ENCODE measurements at places on chromosomes 3 and 15.

DNA sequence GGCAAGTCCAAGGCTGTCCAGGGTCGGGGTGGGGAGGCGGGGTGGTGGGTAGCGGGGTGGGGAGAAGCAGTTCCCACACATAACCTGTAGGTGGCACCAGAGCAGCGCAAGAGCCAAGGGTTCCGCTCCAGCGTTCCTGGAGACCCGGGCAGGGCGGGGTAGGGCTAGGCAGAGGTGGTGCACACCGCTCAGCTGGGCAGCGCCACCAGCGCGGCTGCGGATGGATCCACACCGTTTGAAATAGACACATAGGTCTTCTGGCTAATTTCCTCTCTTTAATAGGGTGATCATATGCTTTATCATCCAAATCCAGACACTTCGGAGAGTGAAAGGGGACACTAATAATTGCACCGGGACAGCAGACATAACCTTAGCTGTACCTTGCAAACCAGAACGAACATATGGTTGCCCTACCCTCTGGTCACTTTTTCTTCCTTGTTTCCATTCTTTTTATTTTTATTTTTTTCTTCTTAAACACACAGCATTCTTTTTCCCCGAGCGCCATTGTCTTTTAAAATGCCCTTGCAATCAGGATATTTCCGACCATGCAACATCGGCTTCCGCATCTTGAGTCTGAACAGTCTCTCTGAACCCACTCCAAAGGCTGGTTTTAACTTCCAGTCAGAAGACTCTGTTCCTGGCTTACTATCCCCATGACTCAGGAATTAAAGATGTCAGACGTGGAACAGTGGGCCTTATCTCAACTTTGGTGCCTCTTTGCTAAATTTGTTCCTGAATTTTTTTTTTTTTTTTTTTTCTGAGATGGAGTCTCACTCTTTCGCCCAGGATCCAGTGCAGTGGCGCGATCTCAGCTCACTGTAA is 12.5 kb upstream of the ZSCAN2 start:
- DNase-seq, result peak; percentile 79

GRCh38 chr3:17088017-17088416 is 203.3 kb downstream of the PLCL2 start:
- DNase-seq, result no peak

DNA sequence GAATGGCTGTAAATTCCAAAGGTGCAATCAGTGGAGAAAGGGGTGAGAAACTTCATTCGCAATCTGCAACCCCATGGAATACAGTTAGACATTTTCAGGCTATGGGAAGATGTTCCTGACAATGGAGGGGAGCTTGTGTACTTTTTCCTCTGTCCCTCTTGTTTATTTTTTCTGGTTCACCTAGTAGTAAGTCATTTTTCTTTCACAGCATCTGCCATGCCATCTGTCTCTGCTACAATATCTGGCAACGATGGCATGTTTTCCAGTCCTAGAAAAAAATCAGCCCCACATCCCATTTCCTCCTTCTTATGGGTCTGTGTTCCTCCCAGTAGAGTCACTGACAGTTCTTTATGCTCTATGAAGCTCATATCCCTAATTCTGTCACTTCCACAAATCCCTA is 76.0 kb downstream of the SSR3 start:
- no peak for DNase-seq

DNA sequence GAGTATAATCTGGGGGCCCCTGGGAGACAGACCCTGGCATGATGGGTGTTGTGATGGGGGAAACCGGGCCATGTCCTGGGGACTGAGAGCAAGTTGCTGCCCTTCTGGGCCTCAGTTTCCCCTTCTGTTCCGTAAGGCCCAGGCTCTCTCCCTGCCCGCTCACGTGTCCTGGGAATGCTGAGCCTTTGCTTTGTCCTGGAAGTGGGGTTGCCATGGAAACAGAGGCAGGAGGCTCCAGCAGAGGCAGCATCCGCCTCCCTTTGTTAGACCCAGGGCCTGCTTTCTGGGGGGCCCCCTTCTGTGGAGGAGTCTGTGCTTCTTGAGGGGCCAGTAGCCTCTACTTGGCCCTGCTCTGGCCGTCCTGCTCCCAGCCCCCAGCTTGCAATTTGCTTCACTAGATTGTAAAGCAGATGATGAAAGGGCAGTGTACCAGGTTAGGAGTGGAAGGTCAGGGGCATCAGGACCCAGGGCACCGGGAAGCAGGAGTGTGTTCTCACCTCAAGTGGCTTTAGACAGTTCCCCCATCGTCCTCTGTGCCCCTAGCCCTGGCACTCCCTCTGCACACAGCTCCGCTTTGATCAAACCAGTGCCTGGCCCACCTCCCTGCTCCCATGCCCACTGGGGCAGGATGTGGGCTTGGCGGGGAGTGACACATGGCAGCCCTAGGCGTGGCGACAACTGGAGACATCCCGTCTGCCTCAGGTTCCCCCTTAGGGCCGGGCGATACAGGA is 105.6 kb downstream of the FBLN2 start:
- DNase-seq, result peak; percentile 15

GRCh38 chr15:70001859-70002258 is 95.9 kb downstream of the TLE3 start:
- DNase-seq, result no peak

All from activated CD4-positive, alpha-beta T cell treated with anti-CD3 and anti-CD28 coated beads, Interleukin-2, amount 50 U/mL, for 4 hours (primary cell).